ENCODE measurements at places on chromosomes 6 and 20. TPM values are rescaled to one million over a fixed set of nuclear protein-coding genes. Genes with fewer than 3 reads are reported as not detected.

DNA sequence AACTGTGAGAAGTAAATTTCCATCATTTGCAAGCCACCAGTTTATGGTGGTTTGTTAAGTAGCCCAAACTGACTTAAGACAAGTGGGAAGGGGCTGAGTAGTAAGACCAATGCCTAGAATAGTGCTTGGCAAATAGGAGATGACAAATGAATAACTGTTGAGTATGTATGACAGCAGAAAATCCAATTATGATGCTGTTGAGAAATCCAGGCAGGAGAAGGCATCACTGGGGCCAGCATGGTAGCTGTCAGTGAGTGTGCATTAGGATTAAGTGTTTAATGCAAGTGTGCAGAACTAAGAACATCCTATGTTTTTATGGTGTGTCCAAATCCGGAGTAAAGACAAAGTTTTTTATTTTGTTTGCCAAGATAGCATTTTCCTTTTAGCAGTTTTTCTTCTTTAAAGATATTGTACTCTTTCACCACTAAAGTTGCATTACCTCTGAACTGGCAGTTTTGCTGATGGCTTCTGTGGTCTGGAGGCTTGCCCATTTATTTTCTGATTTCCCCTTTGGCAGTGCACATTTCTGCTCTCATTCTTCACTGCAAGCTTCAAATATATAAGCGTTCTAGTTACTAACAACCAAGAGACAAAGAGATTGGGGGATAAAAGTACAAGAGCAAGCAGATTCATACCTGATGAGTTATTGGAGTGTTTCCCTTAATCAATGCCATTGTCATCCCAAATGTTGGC, 289.7 kb downstream of the KCNQ5 start:
- DNase-seq = no peak

DNA sequence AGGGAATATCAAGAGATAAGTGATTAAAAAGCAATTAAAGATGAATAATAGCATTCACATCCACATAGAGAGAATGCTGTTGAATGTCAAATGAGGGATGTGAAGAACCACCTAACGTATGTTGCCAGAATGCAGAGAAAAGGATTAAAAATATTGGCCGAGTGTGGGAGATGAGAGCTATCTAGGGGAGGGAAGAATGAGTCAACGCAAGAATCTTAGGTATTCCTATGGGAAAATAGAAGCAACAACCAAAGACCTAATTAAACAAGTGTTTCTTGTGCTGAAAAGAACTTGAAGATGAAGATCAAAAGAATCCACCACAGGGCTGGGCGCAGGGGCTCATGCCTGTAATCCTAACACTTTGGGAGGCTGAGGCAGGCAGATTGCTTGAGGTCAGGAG, 12.2 kb upstream of the RSPH3 start:
- DNase-seq = no peak

GRCh38 chr20:48352042-48352441, 475.8 kb downstream of the PREX1 start:
- no peak for DNase-seq

DNA sequence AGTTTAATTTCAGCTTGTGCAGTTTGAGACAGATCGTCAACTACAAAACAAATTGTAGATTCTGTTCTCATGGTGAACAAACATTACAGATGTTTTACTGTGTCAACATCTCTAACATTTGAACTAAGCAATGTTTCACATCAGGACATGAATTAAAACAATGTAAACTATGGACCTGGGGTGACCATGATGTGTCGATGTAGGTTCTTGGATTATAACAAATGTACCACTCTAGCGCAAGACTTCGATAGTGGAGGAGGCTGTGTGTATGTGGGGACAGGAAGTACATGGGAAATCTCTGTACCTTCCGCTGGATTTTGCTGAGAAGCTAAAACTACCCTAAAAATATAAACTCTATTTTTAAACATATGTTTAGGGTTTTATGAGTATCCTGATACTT, 17.1 kb downstream of the HIVEP2 start:
- DNase-seq = no peak

GRCh38 chr20:44615876-44616603, 33.7 kb downstream of the PKIG start:
- DNase-seq = no peak

DNA sequence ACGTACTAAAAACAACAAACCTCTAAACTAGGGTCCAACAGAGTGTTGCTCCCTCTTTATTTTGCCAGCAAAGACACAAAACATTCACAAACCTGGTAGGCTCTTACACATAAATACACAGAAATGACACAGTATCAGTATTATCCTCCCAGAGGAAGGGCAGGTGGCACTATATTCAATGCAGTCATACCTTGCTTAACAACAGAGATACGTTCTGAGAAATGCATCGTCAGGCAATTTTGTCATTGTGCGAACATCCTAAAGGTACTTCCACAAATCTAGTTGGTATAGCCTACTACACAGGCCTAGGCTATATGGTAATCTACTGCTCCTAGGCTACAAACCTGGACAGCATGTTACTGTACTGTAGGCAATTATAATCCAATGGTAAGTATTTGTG, 9.6 kb downstream of the ZBTB2 start:
- no peak for DNase-seq

- DNase-seq = no peak
These were observed 147.1 kb downstream of the EPHA7 start for GRCh38 chr6:93272211-93272610.

The DEFB124 gene
- not detected for total RNA-seq

The HDGFL1 gene
- total RNA-seq = not detected

The NEURL2 gene
- total RNA-seq = 6.5 TPM

The RHAG gene
- total RNA-seq = not detected

The PRR3 gene
- 10.6 TPM for total RNA-seq

The LCA5 gene
- total RNA-seq = 4.2 TPM

The WFDC2 gene
- not detected for total RNA-seq

Measured in endothelial cell of umbilical vein (primary cell).